Fibroblast of skin of back (primary cell): ENCODE measurements at places on chromosomes 13 and 19.

GRCh38 chr13:67821606-67822005, 591.5 kb upstream of the PCDH9 start:
- no peak for DNase-seq

DNA sequence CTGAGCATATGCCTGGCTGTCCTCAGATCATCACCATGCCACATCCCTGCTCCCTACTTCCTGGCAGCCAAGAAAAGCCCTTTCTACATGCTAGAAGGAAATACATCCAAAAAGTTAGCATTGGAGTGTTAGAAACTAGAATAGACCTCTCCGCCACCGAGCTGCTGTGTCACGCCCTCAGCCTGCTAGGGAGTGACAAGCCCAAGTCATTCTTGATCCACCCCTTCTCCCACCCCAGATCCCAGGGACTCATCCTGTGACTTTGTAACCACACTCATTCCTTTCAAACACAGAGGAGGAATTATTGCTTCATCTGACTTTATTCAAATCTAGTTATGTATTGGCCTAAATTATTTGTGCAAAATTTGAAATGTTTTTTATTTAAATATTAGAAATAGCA, 45.3 kb downstream of the POLR1D start:
- DNase-seq: no peak

DNA sequence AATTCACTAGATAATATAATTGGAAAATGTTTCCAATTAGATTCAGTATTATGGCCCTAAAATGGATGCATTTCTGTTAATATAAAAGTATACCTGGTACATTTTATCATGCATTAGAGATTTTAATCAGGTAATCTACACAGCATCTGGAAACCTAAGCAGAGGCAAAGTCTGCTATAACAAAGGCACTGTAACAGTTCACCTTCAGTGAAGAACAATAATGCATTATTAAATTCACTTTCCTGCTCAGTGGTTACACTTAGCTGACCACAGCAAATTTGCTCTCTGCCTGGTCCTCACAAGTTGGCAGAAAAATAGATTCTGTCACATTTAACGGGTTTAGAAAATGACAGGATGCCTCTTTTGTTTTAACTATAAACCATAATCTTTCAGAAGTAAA, 326.9 kb downstream of the DACH1 start:
- no peak for DNase-seq

GRCh38 chr19:45403272-45403671, 1.6 kb downstream of the PPP1R13L start:
- DNase-seq: peak; percentile 45

DNA sequence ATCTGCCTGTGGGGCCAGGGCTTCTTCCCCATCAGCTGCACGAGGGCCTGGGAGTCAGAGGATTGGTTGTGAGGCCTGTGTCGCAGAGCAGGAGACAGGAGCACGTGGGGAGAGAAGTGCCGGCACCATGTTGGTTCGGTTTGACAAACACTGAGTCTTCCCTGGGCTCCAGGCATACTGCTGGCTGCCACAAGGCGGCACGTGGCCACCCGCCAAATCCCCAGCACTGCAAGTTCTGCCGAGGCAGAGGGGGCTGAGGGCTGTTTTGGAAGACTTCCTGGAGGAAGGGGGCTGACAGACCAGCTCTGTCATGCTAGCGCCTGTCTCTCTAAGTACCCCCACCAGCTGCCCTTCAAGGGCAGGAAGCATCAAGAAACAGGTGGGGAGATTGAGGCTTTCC, 9.5 kb downstream of the SHANK1 start:
- no peak for DNase-seq

DNA sequence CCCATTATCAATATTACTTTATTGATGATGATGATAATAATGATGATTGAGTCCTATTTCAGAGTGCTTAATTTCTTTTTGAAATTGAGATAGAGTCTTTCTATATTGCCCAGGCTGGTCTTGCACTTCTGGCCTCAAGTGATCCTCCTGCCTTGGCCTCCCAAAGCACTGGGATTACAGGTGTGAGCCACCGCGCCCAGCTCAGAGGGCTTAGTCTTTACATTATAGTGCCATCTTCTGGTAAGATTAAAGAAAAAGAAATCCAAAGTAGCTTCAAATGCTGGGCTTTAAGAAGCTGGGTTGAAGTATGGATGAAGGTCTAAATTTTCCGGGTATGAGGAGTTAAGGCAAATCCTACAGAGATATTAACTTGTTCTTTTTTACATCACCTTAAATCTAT, 3.4 kb upstream of the ZNF333 start:
- DNase-seq: peak; percentile 2

- DNase-seq: no peak
These were observed 11.7 kb downstream of the KCNRG start for GRCh38 chr13:50026788-50027473.

GRCh38 chr13:48595431-48596429, 58.0 kb upstream of the CYSLTR2 start:
- peak; percentile 49 for DNase-seq

DNA sequence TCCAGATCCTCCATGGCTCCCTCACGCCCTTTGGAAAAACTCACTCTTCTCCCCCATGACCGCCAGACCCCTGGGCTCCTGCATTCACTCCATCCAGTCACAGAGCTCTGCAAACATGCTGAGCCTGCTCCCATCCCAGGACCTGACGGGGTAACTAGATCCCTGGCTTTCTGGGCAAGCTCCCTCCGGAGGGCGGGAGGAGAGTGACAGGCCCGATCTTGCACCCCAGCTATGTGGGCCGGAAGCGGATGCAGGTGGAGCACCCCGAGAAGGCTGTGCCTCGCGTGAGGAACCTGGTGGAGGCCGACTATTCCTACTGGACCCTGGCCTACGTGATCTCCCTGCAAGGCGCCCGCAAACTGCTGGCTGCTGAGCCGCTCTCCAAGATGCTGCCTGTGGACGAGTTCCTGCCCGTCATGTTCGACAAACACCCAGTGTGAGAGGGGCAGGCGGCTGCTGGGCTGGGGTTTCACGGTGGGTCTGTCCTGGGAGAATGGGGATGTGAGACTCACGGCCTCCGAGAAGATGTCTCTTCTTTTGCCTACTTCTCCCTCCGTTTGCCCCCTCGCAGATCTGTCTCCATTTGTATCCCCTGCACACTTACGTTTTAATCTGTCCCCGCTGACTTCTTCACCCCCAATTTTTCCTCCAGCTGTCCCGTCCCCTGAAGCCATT, 25.2 kb downstream of the COLGALT1 start:
- DNase-seq: no peak

- DNase-seq: no peak
These were observed 2.1 kb downstream of the ATP12A start for GRCh38 chr13:24682353-24682752.

- DNase-seq: no peak
These were observed 6.7 kb downstream of the ZNF865 start for GRCh38 chr19:55611983-55612645.
